ENCODE measurements at places on chromosomes 3 and 15.

GRCh38 chr3:140219923-140220452 lies 285.0 kb downstream of the CLSTN2 start:
- DNase-seq = no peak

GRCh38 chr3:152405915-152406802 lies 137.4 kb downstream of the MBNL1 start:
- peak; percentile 23 for DNase-seq

DNA sequence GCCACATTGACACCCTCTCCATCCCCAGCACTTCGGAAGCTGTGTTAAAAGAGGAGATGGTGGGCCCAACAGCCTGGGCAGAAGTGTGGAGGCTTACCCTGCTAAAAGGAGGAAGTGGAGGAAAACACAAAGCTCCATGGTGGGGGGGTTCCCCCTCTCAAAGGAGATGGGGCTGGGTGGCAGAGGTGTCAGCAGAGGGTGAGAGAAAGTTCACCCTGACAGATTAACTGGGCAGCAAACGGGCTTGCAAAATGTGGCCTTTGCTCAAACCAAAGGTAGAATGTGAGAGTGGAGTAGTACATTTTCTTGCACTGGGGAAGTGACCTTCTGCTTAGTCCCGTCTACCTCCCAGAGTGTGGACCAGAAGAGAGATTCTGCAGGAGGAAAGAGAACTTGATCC lies 44.7 kb downstream of the MYO1E start:
- DNase-seq = no peak

DNA sequence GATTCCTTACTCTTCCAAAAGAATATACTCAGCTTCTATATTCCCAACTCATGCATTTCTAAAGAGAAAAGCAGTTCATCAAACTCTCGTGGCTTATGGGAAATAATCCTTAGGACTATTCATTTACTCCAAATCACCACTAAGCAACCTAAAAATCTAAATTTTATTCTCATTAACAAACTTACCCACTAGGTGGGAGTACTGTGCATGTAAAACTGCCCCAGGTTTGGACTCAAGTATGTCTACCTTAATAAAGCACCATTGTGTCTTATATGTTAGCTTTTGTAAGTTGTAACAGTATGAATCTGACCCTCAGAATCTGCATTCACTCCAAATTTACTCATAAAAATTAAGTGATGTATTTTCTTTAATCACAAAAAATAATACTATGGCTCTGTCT lies 25.3 kb downstream of the RAD18 start:
- DNase-seq = no peak

DNA sequence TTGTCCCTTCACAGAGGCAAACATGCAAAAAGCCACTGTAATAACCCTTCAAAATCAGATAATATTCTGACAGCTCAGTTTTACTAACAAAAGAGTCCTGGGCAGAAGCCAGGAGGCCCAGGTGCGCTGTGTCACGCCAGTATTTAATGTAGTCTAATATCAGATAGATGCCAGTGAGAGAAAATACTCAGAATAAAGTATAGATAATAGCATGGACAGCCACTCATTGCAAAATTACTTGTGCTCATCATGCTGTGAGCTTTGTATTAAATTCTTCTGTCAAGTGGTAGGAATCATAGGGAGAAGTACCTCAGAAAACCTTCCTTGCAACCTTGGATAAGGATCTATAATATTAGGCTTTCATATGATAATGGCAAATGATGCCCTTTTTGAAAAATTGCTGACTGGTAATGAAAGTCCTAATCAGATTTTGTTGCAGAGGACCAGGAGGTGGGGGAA lies 1154.3 kb downstream of the ROBO1 start:
- DNase-seq = no peak

GRCh38 chr3:55169608-55170072 lies 241.8 kb upstream of the LRTM1 start:
- DNase-seq = no peak

GRCh38 chr15:68774120-68774519 lies 46.6 kb downstream of the ANP32A start:
- DNase-seq = no peak

DNA sequence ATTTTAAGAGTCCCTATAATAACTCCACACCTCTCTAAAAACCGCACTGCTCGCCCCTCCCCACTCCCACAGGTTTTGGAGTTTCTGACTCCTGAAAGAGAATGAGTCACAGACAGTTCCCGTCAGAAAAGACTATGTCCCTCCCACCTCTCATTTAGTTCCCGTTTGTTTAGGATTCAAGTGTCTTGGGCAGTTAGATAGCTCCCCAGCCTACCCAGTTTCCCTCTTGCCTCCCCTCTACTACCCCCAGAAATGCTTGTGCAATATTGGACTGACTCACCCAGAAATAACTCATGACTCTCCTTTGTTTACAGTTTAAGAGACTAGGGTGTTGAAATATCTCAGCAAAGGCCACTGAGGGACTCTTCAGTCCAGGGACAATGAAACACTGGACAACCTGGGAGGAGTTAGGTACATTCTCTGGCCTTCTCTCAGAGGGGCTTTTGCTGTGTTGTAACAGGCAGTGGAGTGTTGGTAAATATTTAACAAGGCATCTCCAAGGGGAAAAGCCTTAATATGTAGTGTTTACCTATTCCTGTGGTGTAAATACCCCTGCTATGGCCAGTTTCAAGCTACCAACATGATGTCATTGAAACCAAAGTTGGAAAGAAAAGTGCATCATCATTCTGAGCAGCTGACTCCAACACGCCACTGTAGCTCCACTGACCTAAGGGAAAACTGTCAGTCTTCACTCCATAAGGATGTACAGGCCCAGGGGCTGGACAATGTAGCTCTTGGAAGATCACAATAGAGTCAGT lies 96.1 kb upstream of the CHD2 start:
- DNase-seq = no peak

- no peak for DNase-seq
These were observed 20.5 kb upstream of the LIMD1 start for GRCh38 chr3:45574067-45574494.

DNA sequence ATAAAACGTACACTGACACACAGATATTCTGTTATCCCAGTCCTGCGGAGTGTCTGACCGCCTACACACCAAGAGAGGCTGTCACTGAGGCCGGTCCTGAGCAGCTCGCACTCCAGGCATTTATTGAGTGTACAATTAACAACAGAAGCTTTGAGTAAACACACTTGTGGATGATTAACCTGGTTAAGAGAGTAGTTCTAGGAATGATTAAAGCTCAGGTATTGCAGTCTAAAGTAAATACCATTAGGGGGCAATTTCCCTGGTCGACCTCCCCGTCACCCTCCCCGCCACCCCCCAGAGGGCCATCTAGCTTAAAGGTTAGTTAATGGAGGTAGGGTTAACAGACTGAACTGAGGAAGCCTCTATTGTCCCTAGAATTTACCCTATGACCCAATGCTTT lies 1278.5 kb downstream of the NSUN3 start:
- DNase-seq = no peak

GRCh38 chr3:133394561-133395311 lies 5.1 kb upstream of the BFSP2 start:
- no peak for DNase-seq

GRCh38 chr3:94234177-94234788 lies 171.4 kb downstream of the NSUN3 start:
- DNase-seq = no peak

DNA sequence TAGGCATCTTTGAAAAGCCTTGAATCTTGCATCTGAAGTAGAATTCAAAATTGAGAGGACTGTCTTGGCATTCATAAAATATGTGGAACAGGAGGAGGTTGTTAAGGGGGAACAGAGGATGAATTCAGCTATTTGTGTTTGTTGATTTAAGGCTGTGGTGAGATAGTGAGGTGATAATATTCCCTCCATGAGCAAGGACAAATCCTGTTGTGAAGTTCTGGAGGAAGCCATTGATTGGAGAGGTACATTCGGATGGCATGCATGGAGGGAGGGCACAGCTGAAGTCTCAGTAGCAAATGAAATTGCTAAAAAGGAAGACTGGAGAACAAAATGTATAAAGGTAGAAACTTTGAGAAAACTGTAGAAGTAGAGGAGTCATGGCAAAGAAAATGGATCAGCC lies 443.8 kb downstream of the NLGN1 start:
- no peak for DNase-seq

DNA sequence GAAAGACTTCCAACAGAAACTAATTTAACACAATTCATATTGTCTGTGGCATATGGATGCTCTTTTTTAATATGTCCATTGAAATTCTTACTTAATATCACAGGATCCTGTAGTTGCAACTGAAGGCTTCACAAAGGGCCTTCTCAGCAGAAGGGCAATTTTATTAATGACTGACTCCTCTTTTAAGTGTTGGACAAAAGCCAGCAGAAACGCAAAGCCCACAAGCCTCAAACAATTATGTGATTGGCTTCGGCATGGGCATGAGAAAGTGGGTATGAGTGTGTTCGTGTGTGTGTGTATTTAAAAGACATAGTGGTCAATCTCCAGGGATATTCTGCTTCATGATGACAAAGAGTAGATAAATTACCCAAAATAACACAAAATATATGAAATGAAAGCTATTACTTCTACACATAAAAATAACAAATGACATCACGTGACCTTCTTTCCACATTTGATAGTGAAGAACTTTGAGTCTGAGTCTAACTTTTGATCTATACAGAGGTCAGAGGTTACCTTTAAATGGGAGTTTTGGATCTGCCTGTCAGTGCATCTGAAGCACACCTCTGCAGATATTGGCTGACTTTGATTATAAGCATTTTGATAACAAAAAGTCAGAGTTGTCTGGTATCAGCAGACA lies 496.9 kb downstream of the CADM2 start:
- DNase-seq = no peak

DNA sequence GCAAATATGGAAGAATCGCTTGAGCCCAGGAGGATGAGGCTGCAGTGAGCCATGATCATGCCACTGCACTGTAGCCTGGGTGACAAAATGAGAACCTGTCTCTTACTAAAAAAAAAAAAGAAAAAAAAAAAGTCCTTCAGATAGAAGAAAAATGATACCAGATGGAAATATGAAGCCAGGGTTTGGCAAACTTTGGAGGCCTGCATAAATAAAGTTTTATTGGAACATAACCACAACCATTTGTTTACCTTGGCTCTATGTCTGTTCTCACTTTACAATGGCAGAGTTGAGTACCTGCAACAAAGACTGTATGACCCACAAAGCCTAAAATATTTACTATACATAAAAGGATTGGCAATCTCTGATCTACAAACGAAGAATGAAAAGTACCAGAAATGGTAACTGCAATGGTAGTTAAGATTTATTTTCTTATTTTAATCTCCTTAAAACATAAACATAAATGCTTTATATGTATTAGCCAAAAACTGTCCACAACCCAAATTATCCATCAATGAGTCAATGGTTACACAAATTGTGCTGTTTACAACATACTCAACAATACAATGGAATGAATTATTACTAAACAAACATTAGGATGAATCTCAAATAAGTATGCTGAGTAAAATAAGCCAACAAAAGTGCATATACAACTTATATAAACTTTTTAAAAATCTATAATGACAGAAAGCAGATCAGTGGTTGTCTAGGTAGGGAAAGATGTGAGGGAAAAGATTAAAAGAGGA lies 41.8 kb downstream of the GOLGB1 start:
- no peak for DNase-seq

GRCh38 chr15:101180620-101181307 lies 71.1 kb downstream of the CHSY1 start:
- no peak for DNase-seq

GRCh38 chr3:102125994-102126368 lies 276.7 kb downstream of the NFKBIZ start:
- no peak for DNase-seq

DNA sequence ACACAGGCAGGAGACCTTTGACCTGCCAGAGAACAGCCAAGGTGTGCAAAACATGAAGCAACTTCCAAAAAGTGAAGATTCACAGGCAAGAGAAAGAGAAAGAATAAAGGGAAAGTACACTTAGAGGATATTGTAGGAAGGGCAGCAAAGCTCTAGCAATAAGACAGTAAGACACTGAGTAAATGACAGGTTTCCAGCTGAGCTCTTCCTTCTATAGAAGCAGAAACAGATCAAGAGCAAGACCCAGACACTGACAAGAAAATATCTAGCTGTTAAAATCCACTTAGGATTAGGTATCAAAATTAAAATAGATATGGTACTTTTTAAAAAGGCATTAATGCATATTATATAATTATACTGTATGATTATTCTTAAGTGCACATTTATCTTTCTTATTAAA lies 333.4 kb downstream of the RAP2B start:
- no peak for DNase-seq

- DNase-seq = no peak
These were observed 24.7 kb upstream of the UBE2E1 start for GRCh38 chr3:23781051-23781450.

DNA sequence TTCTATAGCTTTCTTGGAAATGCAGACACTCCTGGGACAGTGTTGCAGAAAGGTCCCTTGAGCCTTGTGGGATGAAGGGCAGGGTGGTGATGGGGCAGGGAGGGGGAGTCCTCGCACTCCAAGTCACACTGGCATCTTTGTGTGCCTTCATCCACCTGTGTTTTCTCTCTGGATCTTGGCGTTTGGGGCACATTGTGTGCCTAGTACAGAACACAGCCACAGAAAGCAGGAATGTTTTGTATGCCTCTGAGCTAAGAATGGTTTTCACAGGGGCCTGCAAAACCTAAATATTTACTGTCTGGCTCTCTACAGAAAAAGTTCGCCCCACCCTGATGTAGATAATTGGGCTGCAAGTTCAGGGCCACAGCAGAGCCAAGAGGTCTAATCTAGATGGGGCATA lies 5.7 kb downstream of the MYZAP start:
- no peak for DNase-seq

DNA sequence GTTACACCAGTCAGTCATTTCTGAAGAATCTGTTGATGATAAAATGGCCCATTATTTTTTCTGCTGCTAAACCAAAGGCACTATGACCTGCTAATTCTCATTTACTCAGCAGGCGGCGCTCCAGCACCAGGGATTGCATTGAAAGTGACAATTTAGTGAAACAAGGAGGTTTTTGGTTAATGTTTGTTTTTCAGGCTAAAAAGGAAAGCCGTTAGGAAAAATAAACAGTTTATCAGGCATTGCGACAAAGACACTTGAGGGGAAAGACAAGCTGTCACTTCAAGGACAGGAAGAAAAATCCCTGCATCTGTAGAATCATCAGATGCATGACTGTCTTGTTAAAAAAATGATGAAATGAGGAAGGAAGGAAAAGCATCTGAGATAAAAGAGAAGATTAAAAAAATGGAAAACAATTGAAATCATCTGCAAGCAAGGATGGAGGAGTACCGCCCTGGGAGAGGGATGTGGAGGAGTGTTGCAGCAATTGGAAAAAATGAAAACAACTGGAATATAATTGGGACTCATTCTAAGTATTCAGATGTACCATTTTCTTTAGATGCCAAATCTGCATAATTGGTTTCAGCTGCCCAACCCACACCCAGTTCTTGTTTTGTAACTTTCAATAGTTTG lies 54.0 kb downstream of the NR1D2 start:
- no peak for DNase-seq

DNA sequence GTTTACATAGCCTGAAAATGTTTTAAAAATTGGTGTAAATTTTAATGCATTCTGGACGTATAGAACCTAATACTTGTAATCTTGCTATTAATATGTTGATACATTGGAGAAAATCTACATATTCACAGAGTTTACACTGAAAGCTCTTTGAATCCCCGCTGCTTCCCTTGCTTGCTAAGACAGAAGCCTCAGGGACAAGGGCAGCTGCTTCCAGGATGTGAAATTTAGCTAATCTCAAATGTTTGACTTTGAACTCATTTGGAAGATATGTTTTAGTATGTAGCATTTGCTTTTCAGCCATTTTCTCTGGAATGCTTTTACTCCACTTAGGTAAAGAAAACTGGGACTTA lies 172.0 kb downstream of the RBMS3 start:
- DNase-seq = no peak

GRCh38 chr3:187242900-187243299 lies 45.6 kb downstream of the RTP1 start:
- no peak for DNase-seq

All from right kidney (tissue), 9 donors.